ENCODE measurements at places on chromosomes 2 and 18. TPM values are rescaled to one million over a fixed set of nuclear protein-coding genes. Genes with fewer than 3 reads are reported as not detected.

The MAL gene
- polyA plus RNA-seq = 17.2 TPM

DNA sequence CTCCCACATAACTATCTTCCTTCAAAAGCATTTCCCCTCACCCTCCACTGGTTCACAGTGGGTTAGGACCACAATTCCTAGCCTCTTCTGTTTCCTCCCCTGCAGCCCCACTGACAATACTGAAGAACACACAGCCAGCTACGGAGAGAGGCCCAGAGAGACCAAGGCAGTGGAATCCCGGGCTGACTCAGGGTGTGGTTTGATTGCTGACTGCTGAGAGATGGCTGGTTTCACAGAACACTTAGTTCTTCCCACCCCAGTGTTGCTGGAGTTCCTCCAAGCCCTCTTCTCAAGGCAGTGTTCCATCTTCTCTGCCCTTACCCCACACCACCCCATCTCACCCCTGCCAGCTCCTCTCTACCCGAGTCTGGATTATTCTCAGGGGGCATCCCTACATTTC is 43.3 kb upstream of the ZFP36L2 start:
- no peak for DNase-seq

DNA sequence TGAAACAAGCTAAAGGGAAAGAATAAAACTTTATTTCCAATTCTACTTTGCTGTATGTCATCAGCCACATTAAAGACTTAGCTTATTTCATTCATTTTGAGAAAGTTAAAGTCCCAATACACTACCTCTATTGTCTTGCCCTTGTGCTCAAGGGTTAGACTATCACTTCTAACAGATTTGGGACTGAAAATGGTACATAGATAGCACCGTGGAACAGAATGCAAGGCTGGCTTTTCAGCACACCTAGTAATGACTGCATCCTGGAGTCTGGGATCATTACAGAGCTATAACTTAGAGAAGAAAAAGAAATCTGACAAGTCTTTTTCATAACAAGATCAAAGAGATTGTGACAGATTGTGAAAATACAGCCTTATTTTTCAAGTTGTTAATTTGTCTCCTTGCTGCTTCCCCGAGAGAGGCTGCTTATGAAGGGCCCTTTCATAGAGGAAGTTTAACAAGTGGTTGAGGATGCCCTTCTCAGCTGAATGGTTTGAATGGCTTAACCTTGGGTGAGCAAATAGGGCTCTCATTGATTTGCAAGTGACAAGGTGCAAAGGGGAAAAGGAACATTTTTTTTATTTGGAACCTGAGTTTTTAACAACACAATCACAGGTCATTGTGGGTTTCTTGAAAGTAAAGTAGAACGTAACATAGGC is 371.8 kb downstream of the EPHA4 start:
- DNase-seq = no peak

The CD302 gene
- polyA plus RNA-seq = 20.0 TPM

DNA sequence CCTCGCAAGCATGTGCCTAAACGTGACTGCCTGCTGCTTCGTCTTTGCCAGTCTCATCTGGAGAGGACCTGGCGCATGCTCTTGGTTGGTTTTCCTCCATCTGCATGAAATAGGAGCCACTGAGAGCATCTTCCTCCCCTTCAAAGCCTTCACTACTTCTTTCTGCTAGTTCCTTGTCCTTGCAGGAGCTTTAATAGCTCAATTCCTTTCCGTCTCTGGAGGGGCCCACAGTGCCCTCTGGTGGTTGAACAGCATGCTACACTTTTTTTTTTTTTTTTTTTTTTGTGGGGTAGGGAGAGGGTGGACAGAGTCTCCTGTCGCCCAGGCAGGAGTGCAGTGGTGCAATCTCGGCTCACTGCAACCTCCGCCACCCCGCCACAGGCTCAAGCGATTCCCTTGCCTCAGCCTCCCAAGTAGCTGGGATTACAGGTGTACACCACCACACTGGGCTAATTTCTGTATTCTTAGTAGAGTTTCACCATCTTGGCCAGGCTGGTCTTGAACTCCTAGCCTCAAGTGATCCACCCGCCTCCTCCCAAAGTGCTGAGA is 59.6 kb downstream of the SP110 start:
- peak; percentile 29 for DNase-seq

The C2orf74 gene
- polyA plus RNA-seq = 21.4 TPM

The PDCD1 gene
- not detected for polyA plus RNA-seq

The SMCHD1 gene
- 39.0 TPM for polyA plus RNA-seq
